ENCODE measurements at places on chromosomes 3 and 15.
A peak's percentile ranks its signal among the peaks of the same experiment; 100 is the strongest.

- DNase-seq = no peak
These were observed 202.8 kb upstream of the BCL6 start for GRCh38 chr3:187947927-187948682.

DNA sequence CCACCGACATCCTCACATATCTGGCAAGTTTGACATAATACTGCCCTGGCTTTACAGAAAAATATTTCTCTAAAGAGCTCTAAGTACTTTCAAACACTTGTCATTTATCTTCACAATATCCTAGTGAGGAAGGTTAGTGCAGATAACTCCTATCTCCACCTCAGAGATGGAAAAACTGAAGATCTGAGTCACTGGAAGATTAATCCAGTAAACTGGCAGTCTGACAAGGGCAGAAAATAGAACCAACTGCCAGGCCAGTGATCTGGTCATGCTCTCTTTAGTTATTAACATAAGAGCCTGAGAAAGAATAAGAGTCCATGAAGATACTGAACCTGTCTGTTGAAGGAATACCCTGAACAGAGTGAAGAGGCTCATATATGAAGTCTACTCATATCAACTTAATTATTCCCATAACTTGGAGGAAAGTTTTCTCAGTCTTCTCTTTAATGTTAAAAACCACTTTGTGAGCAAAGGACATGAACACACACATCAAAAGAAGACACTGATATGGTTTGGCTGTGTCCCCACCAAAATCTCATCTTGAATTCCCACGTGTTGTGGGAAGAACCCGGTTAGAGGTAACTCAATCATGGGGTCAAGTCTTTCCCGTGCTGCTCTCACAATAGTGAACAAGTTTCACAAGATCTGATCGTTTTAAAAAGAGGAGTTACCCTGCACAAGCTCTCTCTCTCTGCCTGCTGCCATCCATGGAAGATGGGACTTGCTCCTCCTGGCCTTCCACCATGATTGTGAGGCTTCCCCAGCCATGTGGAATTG is 61.4 kb downstream of the GOLIM4 start:
- no peak for DNase-seq

DNA sequence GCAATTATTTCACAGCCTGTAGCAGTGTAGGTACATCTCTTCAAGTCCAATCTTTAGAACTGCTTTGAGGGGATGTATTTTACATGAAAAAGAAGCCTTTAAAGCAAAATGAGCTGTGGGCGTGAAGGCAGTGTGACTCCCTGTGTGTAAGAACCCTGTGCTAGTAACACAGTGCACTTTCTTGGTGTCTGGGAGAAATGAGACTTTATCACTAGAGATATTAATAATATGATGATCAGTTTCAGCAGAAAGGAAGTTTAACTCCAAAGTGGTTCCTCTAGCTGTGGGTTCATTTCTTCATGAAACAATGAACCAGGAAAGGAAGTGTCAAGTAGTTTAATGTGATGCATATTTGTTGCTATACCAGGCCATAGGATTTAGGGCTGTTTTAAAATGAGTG is 41.5 kb downstream of the SLCO3A1 start:
- no peak for DNase-seq

GRCh38 chr3:69494185-69494584 is 108.3 kb upstream of the FRMD4B start:
- DNase-seq = no peak

DNA sequence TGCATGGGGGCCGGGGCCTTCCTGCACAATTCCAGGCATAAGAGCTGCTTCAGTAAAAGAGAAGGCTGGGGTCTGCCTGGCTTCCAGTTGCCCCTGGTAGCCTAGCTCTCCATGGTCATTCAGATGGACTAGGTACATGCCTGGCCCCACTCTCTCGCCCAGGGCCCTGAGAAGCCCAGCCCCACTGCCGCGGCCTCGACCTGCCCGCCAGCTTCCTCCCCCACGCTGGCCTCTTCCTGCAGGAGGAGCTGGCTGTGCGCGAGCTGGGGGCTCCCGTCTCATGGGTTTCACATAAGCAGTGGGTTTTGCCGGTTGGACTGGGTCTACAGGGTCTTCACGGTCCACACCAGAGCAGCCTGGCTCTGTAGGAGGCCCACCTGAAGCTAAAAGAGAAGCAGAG is 3.6 kb downstream of the PRR20G start:
- DNase-seq = no peak

- DNase-seq = no peak
These were observed 89.9 kb upstream of the PRR23E start for GRCh38 chr3:127103080-127103479.

GRCh38 chr3:170383567-170383966 is 26.1 kb downstream of the SKIL start:
- DNase-seq = no peak

- DNase-seq = peak; percentile 46
These were observed 716 bp downstream of the SELENOS start for GRCh38 chr15:101276501-101277037.

GRCh38 chr15:98719137-98719740 is 70.9 kb downstream of the IGF1R start:
- no peak for DNase-seq

DNA sequence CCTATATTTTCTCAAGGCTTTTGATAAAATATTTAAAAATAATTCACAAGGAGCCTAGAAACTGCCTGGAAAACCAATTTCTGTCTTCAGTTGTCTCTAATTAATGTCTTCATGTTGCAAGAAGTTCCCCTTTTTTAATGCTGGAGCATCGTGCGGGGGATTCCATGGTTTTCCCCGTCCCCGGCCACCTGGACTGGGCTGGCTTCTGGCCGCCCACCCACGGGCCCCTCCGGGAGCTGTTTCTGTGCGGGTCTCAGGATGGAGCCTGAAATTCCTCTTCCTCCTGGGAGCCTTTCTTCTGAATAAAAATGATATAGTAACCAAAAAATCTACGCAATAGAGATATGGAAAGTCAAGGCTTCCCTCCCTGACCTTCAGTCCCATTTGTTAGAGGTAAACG is 8.1 kb upstream of the LRRK1 start:
- no peak for DNase-seq

DNA sequence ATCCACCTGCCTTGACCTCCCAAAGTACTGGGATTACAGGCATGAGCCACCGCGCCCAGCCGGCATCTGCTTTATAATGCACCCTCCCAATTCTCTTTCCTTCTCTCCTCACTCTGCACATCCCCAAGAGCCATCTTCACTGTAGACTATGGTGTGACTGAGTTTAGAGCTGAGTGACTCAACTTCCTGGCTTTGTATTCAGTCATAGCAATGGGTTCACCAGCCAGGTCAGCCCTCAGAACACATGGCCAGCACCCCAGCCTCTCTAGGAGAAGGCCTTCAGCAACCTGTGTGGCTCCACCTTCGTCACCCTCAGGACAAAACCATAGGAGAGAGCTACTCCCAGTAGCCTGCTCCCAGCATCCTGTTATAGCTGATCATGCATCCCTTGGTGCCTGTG is 33.0 kb downstream of the ARID3B start:
- DNase-seq = no peak

GRCh38 chr15:38520035-38520434 is 44.6 kb downstream of the RASGRP1 start:
- DNase-seq = no peak

DNA sequence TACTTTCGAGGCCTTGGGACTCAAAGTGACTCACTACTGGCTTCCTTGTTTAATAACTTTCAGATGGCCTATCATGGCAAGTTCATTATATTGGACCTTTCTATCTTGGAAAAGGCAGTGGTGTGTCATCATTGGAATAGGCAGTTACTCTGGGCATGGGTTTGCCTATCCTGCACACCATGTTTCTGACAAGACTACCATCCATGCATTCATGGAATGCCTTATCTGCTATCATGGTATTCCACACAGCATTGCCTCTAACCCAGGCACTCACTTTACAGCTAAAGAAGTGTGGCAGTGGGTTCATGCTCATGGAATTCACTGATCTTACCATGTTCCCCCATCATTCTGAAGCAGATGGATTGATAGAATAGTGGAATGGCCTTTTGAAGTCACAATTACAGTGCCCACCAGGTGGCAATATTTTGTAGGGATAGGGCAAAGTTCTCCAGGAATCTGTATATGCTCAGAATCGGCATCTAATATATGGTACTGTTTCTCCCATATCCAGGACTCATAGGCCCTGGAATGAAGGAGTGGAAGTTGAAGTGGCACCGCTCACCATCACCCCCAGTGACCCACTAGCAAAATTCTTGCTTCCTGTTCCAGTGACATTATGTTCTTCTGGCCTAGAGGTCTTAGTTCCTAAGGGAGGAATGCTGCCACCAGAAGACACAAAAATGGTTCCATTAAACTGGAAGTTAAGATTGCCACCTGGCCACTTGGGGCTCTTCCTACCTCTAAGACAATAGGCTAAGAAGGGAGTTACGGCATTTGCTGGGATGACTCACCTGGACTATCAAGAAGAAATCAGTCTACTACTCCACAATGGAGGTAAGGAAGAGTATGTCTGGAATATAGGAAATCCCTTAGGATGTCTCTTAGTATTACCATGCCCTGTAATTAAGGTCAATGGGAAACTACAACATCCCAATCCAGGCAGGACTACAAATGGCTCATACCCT is 1161.4 kb downstream of the SI start:
- no peak for DNase-seq

GRCh38 chr3:126344380-126345041 is 12.7 kb downstream of the KLF15 start:
- DNase-seq = no peak

GRCh38 chr15:86002444-86002843 is 77.2 kb upstream of the AGBL1 start:
- no peak for DNase-seq

DNA sequence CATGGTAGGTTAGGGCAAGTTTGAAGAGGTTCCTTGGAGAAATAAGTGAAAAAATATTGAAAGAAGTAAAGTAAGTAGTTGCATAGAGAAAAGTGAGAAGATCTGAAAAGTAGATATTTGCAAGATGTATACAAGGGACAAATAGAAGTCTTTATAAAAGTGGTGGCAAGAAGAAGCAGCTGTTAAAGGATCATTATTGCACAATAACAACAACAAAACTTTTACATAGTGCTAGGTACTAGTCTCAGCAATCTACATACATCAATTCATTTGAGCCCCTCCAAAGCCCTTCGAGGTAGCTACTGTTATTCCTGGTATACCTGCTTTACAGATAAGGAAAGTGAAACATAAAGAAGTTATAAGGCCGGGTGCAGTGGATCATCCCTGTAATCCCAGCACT is 239.6 kb downstream of the MEIS2 start:
- DNase-seq = no peak

DNA sequence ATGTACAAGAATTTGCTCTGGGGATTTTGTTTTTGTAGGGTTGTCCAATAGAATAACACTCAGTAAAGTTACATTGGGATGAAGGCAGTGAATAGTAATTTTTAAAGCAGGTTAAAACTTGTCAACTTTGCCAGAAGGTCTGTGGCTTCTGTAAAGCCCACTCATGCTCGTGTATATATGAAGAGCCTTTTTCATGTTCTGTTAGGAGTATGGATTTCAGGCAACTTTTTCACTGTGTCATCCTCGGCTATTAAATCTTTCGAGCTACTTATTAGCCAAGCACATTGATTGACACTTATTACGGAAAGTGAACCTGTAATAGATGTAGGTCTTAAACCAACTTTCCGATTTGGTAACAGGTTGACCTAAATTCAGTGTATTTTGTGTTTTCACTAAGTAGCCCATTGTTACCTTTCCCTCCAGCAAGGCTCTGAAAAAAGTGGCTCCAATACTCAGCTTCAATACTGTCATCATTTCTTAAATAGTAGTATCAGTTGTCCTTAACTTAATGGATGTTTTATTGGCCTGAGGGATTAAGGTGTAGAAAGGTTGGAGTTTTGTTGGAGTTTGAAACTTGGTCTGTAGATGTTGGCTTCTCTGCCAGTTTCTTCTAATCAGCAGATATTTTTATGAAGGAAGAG is 1.7 kb downstream of the PAK2 start:
- no peak for DNase-seq

DNA sequence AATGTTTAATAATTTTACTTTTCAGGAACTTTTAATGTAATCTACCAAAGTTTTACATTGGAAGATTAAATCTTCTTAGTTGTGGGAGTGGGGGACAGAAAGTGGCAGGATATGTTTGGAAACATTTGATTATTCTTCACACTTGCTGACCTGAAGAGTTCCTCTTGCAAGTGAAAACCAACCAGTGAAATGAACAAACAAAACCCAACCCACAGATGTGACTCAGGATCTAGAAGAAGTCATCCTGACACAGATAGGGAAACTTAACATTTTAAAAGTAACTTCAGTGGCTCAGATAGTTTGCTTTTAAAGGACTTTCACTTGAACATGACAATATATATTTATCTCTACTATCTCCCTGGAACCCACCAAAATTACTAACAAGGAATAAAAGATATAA is 55.4 kb downstream of the ASTE1 start:
- no peak for DNase-seq

- no peak for DNase-seq
These were observed 148.0 kb upstream of the MBNL1 start for GRCh38 chr3:152120601-152121269.

DNA sequence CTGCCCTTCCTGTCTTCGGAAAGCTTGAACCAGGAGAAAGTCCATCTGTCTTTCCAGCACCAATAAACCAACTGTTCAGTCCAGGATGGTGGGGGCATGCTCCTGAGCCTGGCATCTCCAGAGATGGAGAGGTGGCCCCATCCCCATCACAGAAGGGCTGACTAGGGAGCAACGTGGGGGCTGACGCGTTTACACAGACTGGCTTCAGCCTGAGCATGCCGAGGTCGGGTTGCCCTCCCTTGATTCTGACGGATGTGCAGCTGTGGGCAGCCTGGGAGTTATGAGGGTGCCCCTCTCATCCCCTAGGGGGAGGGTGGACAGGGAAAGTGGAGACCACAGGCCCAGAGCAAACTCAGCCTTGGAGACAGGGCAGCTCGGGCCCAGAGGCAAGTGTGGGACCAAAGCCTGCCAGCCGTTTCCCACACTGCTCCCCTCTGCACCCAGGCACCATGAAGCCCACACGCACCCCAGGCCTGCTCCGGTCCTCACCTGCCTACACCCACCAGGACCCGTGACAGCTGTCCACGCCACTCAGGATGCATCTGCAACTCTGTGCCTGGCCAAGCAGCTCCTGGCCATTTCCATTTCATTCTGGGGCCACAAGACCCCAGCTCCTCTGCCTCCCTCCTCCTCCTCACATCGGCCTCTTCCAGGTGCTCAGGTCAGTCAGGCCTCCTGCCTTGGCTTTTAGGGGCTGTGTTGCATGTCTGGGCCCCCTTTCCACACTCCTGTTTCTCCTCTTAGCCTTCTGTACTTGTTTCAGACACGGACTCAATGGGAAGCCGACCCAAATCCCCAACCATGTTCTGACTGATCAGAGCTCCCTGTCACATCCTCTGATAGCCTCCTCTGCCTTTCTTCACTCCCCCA is 48.2 kb upstream of the SLC41A3 start:
- no peak for DNase-seq

GRCh38 chr3:42831321-42831713 is 22.1 kb downstream of the ACKR2 start:
- peak; percentile 78 for DNase-seq

Data from HL-60 (cell line).